Stimulated activated naive CD8-positive, alpha-beta T cell treated with anti-CD3 and anti-CD28 coated beads, Interleukin-15, Interleukin-2, amounts not matched to agents 100 U/mL and 50 U/mL, for 24 hours (primary cell): ENCODE measurements at places on chromosomes 7 and 10.

- no peak for DNase-seq
These were observed 230.5 kb upstream of the TMEM229A start for GRCh38 chr7:124263232-124263827.

GRCh38 chr7:44767912-44768627, 19.4 kb downstream of the ZMIZ2 start:
- no peak for DNase-seq

DNA sequence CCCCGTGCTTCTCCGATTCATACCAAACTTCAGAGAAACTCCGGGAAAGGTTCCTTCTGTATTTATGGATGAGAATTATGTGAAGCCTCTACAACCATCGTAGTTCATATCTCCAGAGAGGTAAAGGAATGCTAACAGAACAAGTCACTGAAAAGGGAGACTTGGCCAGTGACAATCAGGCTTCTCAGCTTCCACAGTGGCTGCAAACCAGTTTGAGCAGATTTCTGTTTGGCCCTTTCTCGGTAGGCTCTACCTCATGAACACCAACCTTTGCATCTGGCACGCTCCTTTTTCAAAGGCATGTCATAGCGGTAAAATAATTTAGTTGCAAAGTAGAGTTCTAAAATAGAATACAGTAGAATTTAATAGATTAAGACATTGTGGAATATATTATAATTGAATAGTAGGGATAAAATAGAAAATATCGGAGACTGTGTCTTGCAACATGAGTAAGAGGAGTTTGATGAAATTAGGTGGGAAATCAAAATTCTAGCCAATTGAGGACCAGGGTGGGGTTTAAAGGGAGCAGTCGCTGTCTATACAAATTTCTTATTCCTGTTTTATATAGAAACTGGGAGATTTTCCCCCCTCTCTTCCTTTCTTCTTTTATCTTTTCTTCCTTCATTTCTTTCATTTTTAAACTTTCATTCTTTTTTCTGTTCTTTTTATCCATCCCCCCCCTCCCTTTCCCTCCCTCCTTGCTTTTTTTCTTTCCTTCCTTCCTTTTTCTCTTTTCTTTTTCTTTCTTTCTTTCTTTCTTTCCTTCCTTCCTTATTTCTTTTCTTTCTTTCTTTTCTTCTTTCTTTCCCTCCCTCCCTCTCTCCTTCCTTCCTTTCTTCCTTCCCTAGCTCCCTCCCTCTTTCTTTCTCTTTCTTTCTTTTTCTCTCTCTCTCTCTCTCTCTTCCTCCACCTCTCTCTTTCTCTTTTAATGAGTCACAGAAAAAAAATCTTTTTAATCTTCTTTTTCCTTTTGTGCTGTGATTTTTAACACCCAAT, 161.5 kb upstream of the KLF6 start:
- no peak for DNase-seq

- DNase-seq, result peak; percentile 96
These were observed 127.4 kb downstream of the UBE2H start for GRCh38 chr7:129825209-129825970.

DNA sequence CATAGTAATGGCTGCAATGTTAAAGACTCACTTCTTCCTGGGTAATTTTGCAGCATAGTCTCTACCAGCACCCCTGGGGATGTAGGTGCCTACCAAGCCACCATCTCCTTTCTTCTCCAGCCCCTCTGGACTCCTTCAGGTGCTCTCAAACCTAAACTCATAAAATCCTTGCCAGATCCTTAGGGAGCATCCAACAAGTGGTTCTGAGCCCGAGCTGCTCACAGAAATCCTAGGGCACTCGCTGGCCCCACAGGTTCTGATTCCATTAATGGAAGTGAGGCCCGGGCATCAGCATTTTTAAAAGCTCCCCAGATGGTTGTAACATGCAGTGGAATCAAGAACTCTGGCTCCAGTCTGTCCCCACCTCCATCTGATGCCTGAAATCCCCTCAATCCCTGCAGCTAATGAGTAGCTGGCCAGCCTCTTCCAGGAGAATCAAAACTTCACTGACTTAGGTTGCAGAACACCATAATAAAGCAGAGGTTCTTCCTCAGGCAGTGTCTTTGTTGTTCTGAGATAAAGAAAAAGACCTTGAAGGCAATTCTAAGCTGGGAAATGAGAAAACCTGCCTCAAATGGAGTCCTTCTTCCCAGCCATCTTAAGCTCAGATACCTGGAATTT, 336.8 kb downstream of the KCNMA1 start:
- DNase-seq, result no peak

GRCh38 chr7:70758646-70759045, 373.3 kb upstream of the GALNT17 start:
- DNase-seq, result no peak

DNA sequence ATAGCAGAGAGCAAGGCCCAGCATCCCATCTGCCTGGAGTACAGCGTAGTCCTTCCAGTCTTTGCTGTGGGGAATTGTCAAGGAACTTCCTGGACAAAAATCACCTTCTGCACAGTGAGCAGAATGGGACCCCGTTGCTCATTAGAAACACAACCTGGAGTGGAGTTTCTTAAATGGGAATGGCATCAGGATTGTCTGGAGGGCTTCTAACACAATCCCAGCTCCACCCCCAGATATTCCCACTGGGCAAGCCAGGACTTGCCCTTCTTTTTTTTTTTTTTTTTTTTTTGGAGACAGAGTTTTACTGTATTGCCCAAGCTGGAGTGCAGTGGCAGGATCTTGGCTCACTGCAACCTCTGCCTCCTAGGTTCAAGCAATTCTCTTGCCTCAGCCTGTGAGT, 356.4 kb downstream of the GALNT17 start:
- no peak for DNase-seq

DNA sequence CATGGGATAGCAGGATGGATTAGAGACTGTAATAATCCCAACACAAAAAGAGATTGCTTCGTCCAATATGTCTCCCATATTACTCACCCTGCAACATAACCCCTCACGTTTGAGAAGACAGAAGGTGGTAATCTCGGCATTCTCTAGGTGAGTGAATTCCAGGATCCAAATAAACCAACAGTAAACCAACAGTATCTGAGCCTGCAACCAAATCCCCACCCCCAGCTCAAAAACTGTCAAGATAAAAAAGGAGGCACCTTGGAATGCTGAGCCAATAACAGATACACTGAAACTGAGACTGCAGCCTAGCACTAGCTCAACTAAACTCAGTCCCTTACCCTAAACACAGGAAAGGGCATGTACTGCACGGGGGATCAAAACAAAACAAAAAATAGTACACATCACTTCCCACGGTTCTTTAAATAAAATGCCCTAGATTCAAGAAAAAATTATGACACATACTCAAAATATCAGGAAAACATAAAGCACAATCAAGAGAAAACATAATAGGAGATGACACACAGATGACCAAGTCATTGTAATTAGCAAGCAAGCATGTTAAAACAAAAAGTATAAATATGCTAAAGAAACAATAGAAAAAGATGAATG, 28.0 kb downstream of the IPMK start:
- DNase-seq, result no peak

DNA sequence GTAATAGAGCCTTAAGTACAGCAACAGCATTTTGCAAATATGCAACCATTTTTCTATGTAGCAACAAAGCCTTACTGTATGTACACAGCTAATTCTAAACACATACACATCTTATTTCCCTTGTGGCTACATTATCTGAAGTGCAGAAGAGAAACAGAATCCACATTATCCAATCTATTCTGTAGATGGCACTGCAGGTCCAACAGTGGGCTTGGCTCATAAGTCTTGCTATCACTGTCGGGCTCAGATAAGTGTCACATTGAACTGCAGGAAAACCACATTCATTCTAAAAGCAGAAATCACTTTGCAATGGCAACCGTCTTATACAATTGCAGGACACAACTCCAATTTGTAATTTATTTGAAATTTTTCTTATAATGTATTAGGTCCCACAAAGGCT, 109.8 kb upstream of the NOBOX start:
- no peak for DNase-seq

DNA sequence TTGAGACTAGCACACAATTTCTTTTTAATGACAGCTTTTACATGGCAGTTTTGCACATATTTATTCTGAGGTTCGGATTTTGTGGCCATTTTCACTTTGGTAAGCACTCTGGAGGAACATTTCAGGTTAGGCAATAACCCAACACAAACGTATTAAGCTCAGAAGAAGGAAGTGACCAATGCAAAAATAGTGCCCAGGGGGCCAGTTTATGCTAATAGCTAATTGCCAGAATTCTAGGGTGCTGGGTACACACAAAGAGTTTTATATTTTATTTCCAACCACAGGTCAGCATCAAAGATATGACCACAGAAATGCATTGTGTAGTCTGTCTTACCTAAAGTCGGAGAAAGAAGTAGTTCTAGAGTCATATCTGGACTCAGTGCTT, 8.4 kb upstream of the AGR2 start:
- DNase-seq, result no peak
